ENCODE measurements at places on chromosomes 1 and 21.

DNA sequence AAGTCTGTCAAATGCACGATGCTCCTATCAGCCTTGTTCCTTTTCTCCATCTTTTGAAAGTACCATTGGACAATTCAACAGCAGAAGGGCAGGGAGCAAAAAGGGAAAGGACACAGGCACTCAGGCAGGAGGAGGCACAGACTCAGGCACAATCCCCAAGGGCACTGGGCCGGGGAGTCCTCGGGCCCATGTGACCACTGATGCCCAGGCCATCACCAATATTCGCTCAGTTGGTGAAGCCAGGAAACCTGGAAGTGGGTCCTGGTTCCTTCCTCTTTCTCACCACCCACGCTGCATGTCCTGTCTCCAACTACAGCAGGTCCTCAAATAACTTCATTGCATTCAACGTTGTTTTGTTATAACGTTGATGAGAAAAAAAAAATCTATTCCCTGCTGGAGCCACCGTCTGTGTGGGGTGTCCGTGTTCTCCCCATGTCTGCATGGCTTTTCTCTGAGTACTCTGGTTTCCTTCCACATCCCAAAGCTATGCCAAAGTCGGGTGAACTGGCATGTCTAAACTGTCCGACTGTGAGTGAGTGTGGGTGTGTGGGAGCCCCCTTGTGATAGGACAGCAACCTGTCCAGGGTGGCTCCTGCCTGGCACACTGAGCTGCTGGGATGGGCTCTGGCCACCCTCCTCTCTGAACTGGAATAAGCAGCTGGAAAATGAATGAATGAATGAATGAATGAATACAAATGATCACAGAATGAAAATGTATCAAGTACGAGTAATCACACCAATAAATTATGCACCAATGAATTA is 12.5 kb downstream of the NID1 start:
- DNase-seq = no peak

DNA sequence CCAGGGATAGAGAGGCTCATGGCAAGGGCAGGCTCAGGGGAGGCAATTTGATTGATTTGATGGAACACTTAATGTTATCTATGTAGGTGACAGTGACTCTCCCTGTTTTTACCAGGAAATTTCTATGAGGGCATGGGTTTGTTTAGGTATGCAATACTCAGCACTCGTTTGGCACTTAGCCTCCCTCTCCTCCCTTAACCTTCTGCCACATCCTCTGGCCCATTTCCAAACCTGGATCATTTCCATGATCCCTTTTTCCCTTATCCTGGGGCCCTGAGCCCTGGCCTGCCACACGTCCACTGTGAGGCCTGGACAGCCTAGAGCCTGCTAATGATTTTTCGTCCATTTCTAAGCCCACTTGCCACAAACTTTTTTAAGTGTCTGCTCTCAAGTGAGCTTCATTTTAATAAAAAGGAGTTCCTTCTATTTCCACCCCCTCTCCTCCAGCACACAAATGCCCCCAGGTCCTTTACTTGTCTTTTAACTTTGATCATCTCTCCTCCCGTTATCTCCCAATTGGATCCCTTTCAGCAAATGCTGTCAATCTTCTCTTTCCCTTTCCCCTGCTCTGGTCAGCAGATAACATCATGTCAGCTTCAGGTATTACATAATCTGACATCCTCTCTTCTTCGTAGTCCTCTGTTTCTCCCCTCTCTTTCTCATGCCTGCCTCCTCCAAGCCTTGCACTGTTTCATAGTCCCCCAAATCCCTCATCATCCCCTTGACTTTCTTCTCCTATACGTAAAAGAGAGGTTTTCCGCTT is 37.8 kb upstream of the GADD45A start:
- no peak for DNase-seq

- DNase-seq = no peak
Observed at GRCh38 chr1:207988326-207989165, 77.6 kb upstream of the CD34 start.

GRCh38 chr1:12618965-12619791 is 1.2 kb upstream of the DHRS3 start:
- peak; percentile 84 for DNase-seq

DNA sequence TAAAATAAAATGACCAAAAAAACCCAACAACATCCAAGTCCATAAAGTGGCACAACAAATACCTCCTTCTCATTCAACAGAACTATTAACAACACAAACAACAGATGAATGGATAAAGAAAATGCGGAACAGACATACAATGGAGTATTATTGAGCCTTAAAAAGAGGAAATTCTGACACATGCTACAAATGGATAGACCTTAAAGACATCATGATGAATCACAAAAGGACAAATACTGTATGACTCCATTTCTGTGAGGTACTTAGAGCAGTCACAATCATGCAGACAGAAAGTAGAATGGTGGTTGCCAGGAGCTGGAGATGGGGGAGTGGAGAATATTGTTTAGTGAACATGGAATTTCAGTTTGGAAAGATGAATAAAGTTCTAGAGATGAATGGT is 42.6 kb downstream of the EYA3 start:
- DNase-seq = no peak

Measured in HuH-7.5 (cell line).